ENCODE measurements at places on chromosomes 11 and 22.

DNA sequence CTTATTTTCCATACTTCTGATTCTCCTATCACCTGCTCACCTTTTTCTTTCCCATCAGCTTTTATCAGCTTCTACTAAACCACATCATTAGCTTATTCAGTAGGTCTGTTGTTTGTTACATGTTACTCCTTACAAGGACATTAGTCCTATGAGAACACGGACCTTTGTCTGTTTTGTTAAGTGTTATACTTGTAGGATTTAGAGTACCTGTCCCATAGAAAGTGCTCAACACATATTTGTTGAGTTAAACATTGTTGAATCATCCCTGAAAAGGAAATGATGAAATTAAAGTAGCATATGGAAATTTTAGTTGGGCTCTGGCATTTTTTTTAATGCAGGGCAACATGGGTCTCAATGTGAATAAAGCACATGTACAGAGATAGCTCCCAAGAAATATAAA, 222.1 kb upstream of the CARD18 start:
- DNase-seq: no peak

DNA sequence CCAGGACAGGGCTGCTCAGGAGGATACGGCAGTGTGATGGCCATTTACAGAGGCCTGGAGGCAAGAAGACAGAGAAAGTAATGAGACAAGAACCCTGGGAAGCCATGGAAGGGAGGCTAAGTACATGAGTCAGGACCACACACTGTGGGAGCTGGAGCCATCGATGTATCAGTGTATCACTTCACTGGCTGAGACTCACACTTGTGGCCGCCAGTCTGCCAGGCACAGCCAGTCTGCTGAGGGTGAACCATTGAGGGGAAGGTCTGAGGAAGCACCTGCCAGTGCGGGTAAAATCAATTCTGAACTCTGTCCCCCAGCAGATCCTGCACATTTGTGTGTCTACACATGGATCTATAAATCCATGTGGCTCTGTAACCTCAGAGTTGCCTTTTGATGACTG, 195.6 kb downstream of the GRIK4 start:
- no peak for DNase-seq

DNA sequence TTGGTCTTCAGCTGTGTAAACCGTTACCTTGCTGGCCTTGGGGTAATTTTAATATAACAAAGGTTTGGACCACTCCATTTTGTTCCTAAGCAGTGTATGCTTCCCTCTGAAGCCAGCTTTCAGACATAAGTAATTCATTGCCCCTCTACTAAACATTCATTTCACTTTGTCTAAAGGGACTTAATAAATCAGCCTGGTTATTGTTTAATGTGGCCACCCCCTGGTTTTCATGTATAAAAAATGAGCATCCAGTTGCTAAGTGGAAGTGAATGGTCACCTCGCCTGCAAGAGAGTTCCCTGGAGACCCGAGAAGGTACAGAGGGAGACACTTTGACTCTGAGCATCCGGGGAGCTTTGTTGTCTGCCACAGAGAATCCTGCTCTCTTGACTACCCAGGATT, 3.9 kb downstream of the ABTB2 start:
- no peak for DNase-seq

GRCh38 chr11:1399386-1400316, 9.9 kb downstream of the BRSK2 start:
- DNase-seq: no peak

DNA sequence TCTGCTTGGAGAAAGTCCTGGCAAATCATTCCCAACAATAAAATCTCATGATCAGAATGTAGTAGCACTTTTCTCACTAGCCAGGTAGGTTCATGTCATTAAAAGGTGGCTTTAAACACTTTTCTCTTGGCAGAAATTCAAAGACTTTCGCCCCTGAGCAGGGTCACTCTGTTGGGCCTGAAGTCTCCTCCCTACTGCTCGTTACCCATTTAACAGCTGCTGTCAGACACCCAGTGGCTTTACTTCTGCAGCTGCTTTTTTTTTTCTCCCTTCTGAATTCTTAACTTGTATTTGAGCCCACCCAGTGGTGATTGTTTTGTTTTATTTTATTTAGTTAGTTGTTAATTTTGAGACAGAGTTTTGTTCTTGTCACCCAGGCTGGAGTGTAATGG, 25.0 kb downstream of the ARHGAP8 start:
- DNase-seq: no peak

DNA sequence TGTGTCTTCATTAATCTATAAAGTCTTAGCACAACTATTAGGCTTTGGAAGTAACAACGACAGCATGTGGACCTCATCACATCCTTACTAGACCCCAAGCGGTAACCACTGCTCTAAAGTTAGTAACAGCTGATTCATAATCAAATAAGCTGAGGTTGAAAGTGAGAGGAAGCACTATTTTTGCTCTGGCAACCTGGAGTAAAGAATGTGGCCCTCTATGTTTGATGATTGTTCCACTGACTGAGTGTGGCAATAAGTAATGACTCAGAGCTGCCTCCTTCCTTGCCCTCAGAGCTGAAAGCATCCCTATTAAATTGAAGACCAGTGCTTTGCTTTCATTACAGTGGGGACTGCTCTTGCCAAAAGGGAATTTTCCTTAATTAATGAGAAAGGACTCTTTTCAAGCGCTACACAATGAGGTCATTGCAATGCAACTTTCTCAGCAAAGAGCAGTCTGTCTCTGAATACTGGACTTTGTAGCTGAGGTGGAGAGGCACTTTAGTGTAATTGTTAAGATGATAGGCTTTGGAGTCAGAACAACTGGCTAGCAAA, 906.1 kb upstream of the RAG2 start:
- DNase-seq: no peak

GRCh38 chr11:66017321-66017720, 5.5 kb downstream of the CST6 start:
- DNase-seq: no peak

GRCh38 chr11:115869780-115870431, 365.7 kb upstream of the CADM1 start:
- no peak for DNase-seq

DNA sequence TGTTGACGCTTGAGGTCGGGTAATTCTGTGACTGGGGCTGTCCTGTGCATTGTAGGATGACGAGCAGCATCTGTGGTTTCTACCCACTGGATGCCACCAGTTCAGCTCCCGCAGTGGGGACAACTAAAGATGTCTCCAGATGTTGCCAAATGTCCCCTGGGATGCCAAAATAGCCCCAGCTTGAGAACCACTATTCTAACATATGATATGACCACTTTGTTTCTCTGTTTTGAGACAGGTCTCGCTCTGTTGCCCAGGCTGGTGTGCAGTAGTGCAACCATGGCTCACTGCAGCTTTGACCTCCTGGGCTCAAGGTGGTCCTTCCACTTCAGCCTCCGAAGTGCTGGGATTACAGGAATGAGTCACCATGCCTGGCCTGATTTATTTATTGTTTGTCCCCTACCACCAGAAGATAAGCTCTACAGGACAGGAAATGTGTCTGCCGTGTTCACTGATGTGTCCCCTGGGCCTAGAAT, 4.4 kb upstream of the MEN1 start:
- no peak for DNase-seq

GRCh38 chr11:19879307-19880087, 166.9 kb downstream of the NAV2 start:
- DNase-seq: no peak

DNA sequence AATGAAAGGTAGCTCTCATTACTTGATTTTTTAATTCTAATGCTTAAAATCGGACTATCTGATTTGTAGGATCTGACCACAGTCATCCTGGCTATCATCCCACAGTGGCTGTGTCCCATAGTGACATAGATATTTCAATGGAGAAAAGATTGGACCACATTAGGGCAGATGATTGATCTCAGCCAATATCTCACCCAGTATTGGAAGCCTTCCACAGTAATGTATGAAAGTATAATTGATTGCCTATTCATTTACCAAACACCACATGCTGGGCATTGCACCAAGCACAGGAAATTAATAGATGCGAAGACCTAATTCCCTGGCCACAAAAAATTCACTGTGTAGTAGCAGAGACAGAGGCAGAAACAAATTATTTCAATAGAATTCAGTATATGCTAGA, 37.6 kb downstream of the FZD4 start:
- no peak for DNase-seq

GRCh38 chr11:120918257-120918656, 105.6 kb upstream of the TBCEL start:
- DNase-seq: no peak

DNA sequence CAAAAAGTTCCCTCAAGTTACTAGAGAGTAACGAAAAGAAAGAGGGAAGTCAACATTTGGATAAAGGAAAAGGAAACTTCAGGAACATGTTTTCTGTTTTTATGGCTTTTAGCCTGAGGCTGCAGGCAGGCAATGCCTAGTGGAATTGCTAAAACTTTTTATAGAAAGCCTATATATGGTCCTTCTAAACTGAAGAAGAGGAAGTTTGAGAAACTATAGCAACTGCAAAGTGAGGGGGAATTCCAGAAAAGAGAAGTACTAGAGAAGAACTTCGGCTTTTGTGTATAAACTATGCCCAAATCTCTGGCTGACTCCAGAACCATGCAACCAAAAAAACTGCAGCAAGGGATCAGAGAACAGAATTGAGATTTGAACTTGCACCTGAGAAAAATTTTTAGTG, 74.3 kb upstream of the ARHGAP42 start:
- no peak for DNase-seq

GRCh38 chr11:84249344-84250135, 963.4 kb upstream of the CCDC90B start:
- no peak for DNase-seq

DNA sequence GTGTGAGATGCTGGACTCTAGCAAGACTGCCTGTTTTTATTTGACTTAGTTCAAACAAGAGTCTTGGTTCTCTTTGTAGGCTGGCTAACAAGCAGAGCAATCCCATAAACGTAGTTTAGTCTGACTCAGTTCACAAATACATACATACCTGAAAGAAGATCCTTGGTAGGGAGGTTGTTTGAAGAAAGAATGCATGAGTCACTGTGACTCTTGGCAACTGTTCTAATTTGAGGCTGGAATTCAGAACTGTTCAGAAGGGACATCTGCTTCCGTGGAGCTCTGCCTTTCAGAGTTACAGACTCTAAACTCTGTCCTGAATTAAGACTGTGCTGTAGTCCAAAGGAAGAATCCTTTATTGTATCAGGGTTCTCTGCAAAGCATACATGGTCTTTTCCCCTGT, 32.2 kb downstream of the C2CD3 start:
- no peak for DNase-seq

- no peak for DNase-seq
Observed at GRCh38 chr22:33599596-33599995, 320.7 kb downstream of the LARGE1 start.

DNA sequence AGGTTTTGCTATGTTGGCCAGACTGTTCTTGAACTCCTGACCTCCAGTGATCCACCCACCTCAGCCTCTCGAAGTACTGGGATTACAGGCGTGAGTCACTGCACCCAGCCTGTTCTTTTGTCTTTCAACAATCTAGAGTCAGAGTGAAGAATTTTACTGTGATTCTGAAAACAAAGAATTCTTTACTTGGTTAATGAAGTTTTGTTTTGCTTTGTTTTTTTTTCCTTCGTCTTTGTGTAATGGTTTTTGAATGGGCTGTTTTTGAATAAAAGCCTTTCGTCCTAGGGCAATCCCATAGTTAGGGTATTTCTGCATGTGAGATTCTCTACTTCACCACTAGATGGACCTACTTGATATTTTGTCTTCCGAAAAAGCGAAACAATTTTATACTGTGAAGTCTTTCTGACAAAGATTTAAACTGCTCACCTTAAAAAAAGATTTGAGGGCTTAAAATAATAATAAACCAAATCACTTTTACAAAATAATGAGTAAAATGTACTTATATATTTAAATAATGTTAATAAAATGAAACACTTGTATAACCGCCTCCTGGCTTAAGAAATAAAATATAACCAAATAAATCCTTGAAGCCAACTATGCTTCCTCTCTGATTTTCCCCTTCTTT, 43.4 kb upstream of the SC5D start:
- no peak for DNase-seq

- DNase-seq: no peak
Observed at GRCh38 chr11:31788085-31788484, 23.0 kb downstream of the PAX6 start.

GRCh38 chr11:96193745-96194443, 149.1 kb downstream of the MAML2 start:
- no peak for DNase-seq

DNA sequence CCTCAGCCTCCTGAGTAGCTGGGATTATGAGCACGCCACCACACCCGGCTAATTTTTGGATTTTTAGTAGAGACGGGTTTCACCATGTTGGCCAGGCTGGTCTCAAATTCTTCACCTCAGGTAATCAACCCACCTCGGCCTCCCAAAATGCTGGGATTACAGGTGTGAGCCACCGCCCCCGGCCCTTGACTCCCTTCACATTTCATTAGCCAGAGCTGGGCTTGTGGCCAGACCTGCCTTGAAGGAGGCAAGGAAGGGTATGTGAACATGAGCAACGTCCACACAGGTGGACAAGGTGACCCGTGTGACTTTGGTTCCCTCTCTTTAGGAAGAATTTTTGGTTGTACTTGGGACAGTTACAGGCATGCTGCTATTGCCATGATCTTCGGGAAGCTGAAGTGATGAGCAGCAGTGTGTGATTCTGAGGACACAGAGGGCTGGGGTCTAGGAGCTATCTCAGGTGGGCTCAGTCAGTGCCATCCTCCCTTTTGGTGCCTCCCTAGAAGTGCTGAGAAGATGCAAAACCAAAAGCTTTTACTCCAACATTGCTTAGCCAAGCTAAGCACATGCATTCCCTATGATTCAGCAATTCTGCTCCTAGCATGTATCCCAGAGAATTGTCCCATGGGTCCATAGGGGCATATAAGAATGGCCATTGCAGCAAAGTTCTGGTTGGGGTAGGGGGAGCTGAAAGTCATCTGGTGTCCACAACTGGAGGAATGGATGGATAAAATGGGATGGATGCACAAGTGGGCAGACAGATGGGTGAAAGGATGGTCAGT, 6.1 kb downstream of the AP5B1 start:
- no peak for DNase-seq

GRCh38 chr11:69922596-69923111, 103.4 kb upstream of the FGF3 start:
- no peak for DNase-seq

DNA sequence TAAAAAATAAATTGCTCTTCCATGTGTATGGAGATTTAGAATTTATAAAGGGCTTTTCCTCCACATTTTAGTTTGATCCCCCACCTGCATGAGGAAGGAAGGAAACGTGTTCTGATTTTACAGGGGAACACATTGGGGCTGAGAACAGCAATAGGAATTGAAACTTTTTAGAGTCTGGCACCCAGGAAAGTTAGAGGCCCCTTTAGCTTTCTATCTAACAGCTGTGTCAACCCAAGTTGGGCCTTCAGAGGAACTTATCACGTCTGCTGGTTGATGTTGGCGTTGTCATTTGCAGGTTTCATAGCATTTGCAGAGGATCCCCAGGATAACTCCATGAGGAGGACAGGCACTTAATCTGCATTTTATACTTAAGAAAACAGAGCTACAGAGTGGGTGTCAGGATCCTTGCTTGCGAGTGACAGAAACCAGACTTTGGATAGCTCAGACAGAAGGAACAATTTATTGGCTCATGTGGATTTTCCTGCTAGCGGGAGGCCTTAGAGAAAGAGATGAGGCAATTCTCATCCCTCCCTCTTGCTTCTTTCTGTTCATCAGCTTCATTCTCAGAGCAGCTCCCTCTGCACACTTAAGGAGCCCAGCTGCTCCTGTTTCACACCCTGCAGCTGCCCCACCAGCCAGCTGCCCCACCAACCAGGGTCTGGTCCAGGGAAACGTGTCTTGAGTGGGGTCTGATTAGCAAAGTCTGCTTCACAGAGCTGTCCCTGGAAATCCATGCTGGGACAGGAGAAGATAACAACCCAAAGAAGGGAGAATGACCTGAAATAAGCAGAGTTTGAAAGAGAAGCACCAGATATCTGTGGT, 92.5 kb upstream of the OR4B1 start:
- DNase-seq: no peak

GRCh38 chr11:75632450-75632849, 36.4 kb downstream of the MAP6 start:
- no peak for DNase-seq

All from stimulated activated CD8-positive, alpha-beta memory T cell treated with anti-CD3 and anti-CD28 coated beads, Interleukin-7, amount 100 ng/mL, for 24 hours (primary cell).